ENCODE measurements at places on chromosomes 16 and 17.

- no peak for DNase-seq
Measured at GRCh38 chr17:76207275-76208059, 32.8 kb downstream of the RNF157 start.

DNA sequence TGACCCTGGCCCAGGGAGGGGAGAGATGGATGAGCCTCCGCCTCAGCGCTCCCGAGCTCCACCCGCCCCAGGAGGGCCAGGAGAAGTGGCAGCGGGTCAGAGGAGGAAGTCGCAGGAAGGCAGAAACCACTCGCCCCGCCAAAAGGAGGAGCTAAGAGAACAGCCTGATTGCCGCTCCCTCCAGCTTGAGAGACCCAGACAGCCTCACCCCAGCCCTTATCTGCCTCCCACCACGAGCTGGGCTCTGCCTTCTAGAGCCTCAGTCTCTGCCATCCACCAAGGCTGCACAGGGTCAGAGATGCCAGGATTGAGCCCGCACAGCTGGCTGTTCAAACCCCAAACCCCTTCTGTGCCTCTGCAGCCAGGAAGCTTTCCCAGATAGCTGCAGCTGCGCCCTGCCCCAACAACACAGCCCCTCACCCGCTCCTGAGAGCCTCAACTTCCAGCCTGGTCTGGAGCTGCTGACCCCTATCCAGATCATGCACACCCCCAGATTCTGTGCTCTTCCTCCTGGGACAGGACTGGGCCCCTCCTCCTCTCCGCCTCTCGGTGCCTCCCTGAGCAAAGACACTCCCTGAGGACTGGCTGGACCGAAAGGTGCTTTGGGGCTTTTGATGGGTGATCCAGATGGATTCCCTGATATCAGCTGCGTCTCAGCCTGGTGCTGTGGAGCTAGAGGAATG, 1.0 kb upstream of the ATP2A3 start:
- no peak for DNase-seq

- no peak for DNase-seq
Measured at GRCh38 chr17:75773121-75773807, 8.3 kb upstream of the GALK1 start.

DNA sequence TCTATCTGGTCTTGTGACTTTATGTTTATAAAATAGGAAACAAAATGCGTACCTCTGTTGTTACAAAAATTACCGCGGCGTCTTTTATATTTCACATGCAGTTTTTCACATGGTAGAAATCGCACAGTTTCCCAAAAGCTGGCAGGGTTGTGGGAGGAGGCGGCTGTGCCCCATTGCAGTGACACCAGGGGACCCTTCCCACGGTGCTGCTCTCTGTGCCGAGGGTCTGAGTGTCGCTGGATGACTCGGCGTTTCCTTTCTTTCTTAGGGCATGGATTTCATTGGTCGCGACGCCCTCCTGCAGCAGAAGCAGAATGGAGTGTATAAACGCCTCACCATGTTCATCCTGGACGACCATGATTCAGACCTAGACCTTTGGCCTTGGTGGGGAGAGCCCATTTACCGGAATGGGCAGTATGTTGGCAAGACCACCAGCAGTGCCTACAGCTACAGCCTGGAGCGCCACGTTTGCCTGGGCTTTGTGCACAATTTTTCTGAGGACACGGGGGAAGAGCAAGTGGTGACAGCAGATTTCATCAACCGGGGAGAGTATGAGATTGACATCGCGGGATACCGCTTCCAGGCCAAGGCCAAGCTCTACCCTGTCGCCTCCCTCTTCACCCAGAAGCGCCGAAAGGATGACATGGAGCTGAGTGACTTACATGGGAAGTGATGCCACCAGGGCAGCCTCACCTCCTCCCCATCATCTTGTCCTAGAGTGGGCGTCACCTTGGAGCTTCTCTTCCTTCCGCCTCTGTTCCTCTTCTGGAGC, 17.2 kb upstream of the CLEC18C start:
- DNase-seq = no peak

GRCh38 chr17:42438600-42439567, 15.8 kb upstream of the CAVIN1 start:
- no peak for DNase-seq
